ENCODE measurements at places on chromosomes 1 and 21.

DNA sequence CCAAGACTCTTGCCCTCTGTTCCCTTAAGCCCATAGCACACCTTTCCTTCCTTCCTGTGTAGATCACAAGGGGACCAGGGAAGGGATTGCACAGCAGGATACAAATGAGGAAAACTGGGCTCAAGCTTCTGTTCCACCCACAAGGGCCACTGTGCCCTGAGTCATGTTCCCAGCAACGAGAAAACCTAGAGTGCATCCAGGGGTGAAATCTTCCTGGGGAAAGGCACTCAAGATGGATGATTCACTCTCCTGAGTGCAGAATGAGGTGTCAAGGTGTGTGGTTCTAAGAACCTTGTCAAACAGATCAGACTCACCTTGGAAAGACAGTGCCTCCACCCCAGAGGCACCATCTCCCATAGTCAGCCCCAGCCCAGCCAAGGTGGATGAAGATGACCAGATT lies 40.7 kb upstream of the EYA3 start:
- no peak for DNase-seq

- DNase-seq = no peak
Measured at GRCh38 chr1:115732316-115732715, 36.2 kb downstream of the CASQ2 start.

- no peak for DNase-seq
Measured at GRCh38 chr1:97588772-97589171, 332.1 kb downstream of the DPYD start.

GRCh38 chr1:78045926-78046778 lies at the start of gene GIPC2:
Gene GIPC2, plus strand, starts transcription at chr1:78045966. Its CDS starts 129 bp downstream, at chr1:78046095.
- peak; percentile 42 for DNase-seq

DNA sequence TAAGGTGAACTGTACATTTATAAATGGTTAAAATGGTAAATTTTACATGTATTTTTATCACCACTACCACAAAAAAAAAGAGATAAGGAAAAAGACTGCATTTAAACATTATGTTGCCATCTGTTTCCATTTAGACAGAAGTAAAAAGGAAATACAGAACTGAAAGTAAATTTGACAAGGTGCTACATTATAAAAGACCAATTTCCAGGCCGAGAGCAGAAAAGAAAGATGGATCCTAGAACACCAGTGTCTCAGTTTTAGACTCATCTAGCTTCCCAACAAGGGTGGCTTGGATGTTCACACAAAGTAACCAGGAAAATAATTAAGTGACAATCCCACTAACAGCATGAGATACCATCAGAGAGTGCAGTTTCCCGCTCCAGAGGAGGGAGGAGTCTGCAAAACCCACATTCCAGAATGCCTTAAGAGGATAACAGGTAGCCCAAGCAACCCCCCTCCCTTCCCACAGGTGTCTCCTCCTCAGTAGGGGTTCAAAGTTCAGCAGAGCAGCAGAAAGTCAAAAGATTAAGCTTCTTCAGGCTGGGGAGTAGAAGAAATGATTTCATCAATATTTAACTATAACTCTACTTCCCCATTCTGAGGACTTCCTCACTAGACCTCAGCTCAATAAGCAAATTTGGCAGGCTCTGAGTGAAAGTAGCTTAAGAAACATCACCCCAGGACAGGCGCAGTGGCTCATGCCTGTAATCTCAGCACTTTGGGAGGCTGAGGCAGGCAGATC lies 11.8 kb downstream of the TPM3 start:
- no peak for DNase-seq

DNA sequence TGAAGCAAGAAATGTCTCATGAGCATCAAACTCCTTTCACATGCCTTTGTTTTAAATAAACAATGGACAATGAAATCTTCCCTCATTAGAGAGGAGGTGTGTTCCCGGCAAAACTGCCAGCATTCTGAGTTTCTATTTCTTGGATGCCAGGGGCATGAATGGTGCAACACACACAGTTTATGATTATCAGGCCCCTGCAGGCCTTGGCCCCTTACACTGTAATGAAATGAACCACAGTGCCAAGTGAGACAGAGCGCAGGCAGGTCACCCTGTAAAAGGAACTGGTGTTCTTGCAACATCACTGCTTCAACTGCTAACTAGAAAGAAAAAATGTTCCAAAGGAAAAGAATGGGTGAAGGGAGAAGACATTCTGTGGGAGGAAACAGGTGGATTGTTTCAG lies 3.8 kb upstream of the PIGC start:
- DNase-seq = no peak

DNA sequence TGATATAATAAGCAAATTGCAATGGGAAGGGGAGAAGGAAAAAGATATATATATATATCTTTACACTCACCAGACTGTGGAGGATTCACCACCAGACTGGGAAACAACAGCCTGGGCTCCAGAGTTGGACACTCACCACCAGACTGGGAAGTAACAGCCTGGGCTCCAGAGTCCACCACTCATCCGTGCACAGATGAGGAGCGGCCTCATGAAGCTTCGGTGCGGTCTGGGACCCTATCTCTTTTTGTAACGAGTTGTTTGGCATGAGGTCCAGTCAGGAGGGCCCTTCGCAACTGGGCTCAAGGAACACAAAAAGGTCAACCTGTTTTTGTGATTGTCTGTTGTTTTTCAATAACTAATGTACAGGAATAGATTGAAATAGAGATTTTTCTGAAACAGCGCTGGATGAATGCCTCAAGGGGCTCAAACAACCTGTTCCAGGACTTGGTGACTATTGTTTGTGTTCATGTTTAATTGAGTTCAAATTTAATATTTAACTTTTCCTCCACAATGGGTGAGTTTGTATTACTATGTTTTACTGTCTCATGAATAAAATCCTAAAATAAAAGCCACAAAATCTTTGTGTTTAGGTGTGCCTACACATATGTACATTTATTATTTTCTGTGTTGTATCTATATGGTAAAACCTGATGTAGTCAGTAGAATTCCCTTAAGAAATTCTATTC lies 40.1 kb downstream of the S100A10 start:
- DNase-seq = no peak

DNA sequence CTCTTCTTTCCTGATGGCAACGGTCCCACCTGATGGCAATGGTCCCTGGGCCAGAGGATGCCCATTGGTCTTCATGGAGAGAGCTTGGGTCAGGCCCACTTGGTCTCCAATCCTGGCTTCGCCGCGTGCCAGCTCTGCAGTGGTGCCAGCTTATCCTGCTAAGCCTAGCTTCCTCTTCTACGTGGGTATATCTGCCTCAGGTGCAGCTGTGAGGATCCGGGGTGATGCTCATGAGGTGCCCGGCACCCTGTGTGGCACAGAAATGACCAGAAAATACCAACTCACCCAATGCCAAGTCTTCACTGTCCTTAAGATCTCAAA lies 437.4 kb downstream of the CAMTA1 start:
- DNase-seq = no peak

GRCh38 chr1:63405021-63405420 lies 37.6 kb downstream of the ALG6 start:
- DNase-seq = no peak

- DNase-seq = no peak
Measured at GRCh38 chr1:214296860-214297745, 16.1 kb downstream of the SMYD2 start.

All from stimulated activated CD4-positive, alpha-beta T cell treated with anti-CD3 and anti-CD28 coated beads, Interleukin-1b, Interleukin-23, amount 100 ng/mL, for 48 hours (primary cell).